Stimulated activated effector memory CD8-positive, alpha-beta T cell treated with anti-CD3 and anti-CD28 coated beads, Interleukin-12 subunit alpha, Interleukin-12 subunit beta, amount 100 ng/mL, for 72 hours (primary cell): ENCODE measurements at places on chromosomes 3 and 15.

DNA sequence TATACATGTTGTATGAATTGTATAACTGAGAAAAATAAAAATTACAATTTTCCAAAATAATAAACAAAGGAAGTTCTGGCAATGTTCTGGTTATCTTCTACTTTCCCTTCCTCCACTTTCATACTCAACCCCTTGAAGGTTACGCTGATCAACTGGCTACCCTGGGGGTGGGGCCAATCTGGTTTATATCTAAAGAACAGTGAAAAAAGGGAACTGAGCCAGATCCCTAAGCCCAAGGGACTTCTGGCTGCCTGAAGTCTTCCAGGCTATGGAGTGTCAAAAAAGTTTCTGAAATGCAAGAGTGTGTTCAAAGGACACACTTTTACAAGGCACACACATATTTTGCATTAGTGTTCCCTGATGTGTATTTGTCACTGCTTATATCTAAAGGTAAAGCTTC is 591.9 kb downstream of the ROBO1 start:
- no peak for DNase-seq

DNA sequence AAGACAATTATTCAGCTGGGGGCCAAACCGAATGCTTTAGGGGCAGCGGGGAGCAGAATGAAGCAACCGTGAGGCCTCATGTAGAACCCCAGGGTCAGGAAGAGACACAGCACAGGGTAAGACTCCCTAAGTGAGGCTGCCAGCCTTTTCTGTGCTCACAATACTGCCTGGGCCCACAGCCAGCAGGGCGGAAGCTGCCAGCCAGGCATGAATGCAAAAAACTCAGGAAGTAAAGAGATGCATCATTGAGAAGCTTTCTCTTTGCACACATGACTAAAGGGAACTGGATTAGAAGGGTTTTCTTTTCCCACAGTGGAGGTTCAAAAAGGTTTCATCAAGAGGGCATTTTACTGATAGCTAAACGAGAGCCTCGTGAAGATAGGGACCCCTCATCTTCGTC is 33.3 kb downstream of the CA12 start:
- DNase-seq, result no peak

DNA sequence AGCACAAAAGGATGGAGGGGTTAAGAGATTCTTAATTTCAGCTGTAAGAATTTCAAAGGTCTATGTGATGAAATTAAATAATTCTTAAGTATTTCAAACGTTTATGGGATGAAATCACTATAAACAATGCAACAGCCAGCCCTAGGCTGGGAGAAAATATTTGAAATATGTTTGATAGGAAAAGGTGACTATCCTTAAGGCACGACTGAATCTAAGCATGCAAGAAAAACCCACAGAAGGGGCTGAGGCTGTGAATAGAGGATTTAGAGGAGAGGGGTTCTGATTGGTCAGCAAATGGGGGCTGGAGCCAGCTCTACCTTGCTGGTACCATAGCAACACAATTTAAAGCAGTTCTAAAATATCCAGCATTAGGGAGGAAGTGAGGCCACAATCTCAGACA is 220.8 kb upstream of the ATP10A start:
- DNase-seq, result no peak

- DNase-seq, result no peak
Observed at GRCh38 chr15:29526802-29527201, 257.2 kb upstream of the NSMCE3 start.

DNA sequence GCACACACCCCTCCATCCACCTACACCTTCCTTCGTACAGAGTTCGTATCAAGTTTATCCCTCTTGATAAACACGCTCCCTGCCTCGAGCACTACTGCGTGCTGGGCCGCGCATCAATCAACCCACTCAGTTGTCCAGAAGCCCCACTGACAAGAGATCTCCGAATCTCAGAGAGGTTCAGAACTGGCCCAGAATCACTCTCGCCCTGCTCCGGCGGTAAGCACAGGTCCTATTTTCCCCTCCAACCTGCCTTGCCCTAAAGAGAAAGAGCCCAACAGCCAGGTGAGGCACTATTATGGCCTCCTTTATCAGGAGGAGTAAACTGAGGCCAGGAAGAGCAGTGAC is 494 bp upstream of the NISCH start:
- DNase-seq, result no peak

- no peak for DNase-seq
Observed at GRCh38 chr3:34646911-34647460, 848.6 kb downstream of the PDCD6IP start.

DNA sequence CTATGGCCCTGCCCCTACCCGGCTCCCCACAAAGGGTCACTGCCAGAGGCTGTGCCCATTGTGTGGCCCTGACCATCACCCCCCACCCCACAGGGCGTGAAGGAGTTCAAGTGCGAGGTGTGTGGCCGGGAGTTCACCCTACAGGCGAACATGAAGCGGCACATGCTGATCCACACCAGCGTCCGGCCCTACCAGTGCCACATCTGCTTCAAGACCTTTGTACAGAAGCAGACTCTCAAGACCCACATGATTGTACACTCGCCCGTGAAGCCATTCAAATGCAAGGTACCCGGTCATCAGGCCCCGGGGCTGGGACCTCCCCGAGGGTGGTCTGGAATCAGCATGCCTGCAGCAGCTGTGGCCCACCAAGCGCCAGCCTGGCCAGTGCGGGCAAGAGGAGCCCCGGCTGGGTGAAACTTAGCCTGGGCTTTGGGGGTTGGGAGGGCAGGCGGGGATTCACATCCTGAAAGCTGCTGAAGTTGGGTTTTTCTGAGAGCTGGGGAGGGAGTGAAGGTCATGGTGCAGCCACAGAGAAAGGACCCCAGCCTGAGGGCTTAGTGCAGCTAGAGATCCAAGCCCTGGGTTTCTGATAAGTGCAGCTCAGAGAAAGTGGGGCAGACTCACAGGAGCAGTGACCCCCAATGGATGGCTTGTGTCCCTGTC is 29.2 kb downstream of the IDH2 start:
- no peak for DNase-seq

GRCh38 chr3:122857019-122857418 is 62.1 kb downstream of the SLC49A4 start:
- DNase-seq, result no peak

- DNase-seq, result no peak
Observed at GRCh38 chr3:96755519-96755918, 58.9 kb upstream of the EPHA6 start.

- no peak for DNase-seq
Observed at GRCh38 chr3:114449271-114450007, 155.6 kb downstream of the TIGIT start.

DNA sequence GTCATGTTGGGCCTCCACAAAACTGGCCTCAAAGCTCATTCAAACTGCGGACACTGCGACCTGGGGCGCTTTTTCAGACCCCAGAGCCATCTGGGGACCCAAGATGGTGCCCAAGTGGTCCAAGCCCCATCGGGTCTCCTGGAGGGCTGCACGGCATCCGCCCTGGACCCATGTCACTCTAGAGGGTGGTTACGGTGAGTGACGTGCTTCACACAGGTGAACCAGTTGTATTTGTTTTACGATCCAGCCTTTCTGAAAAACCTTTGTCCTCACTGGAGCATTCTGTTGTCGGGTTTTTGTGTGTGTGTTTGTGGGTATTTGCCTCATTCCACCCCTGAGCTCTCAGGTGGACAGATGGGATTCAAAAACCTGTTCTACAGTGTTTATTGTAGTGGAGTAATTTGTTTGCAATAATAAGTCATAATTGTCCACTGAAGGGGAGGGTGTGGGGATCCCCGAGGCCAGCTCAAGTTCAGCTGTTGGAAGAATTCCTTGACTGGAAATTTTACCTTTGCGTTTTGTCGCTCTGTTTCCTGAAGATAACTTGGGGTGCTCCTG is 1.9 kb downstream of the SLC51A start:
- DNase-seq, result no peak

DNA sequence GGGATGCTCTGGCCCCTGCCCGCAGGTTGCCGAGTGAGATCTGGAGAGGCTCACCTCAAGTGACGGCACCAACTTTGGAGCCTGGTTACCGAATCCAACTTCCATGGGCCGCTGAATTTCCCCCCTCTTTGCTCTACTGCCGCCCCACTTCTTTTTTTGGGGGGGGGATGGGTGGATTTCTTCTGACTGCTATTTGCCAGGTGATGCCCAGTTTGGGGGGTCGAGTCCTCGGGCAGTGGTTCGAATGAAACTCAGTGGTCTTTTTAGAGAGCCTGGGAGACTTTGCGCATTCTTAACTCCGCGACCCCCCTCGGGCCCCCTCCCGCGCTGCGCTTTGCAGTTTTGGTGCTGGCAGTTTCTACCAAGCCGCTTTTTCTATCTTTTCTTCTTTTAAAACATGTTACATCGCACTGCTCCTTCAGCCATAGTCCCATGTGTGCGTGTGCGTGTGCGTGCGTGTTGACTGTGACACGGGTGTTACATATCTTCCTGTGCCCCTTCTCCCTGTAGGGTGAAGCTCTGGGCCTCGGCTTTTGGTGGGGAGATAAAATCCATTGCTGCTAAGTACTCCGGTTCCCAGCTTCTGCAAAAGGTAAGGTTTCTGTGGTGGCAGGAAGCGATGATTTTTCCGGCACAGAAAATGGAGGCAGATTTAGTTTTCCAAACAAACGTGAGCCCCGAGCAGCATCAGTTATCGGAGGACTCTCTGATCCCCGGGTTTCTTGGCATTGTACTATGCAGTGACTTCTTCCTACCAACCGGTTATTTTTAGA is 837 bp downstream of the CACNA2D3 start:
- DNase-seq, result peak; percentile 20

DNA sequence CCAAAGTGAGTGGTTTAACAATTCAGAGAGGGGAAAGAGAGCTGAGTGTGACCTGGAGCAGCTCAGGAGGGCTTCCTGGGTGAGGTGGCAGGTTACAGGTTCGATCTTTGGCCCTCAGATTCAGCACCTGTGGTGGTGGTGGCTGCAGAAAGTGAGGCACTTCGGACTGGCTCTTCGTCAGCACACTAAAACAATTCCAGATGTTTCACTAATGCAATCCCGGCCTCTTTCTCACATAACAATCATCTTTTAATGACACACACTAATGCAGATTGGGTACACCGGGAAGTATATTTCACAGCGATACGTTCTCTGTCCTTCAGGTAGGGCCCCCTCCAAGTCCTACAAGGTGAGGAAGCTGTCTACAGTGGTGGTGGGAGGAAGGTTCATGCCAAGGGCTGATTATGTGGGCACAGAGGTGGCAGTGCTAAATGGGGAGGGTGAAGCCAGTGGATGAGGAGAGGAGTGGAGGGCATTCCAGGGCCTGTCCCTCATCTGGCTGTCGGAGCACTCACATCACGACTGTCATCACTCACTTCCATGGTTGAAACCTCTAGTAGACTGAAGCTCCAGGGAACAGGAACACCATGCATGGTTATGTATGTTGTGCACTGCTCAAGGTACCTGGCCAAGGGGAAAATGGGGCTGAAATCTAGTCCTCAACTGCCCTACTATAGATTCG is 171.1 kb downstream of the RAB11A start:
- no peak for DNase-seq

- no peak for DNase-seq
Observed at GRCh38 chr3:132315851-132316250, 1.4 kb upstream of the ACP3 start.

DNA sequence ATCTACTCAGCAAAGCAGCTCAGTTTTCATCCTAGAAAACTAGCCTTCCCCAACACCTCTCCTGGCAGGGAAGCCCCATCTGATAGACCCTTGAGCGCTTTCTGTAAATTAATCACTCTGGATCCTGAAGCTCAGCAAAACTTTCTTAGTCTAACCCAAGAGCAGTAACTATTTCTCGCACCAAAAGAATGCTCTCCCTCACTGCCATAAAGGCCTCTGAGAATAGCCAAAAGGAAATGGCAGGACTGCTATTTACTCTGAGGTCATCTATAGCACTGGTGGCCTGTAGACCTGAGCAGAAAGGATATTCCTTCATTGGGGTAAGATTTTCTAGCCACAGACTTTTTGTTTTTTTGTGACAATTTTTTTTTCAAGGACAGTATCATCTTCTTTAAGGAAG is 345.8 kb upstream of the ADAMTS9 start:
- no peak for DNase-seq

DNA sequence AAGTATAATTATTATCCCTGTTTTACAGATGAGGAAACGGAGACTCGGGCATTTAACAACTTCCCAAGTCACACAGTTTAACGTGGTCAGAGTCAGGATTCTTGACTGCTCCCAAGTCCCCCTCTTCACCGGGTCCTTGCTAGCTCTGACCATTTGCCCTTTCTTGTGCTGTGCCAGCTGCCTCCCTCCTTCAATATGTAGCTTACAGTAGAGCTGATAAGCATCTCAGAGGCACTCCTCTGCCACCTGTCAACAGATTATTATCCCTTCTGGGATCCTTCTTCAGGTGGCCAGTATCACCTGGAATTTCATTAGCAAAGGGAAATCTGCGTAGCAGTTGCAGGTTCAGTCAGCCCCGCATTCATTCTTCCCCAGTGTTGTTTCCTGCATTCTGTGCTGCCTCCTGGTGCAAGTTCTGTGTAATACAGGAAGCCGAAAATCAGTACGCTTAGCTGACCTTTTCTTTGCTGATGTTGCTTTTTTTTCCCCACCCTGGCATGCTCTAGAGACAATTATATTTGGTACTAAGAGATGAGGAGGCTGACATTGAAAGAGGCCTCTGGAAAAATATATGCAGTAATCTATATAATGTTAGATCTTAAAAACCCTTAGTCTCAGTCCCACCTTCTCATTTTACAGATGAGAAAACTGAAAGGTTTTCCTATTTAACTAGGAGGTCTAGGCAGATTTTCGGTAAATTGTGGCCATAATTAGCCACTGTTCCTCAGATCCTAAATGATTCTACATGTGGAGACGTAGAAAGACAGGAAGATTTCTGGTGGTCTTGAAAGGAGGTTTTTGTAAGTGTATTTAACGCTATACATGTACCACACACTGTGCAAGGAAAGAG is 24.8 kb downstream of the TMOD2 start:
- DNase-seq, result peak; percentile 17

DNA sequence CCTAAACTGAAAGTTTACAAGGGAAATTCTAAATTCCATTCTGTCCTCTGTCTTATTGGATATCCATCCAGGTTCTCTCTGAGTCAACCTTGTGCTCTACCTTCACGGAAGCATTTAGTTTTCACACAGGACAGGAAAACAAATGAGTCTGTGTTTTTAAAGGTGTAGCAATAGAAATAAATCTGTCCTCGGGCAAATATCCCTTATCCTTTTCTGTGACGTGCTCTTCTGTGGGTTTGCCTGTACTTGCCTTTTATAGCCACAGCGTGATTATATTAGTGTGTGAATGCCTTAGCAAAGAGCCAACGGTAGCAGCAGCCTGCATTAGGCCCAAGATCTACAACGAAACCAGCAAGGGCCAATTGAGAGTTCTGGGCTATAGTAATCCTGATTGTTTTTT is 127.2 kb upstream of the PLSCR5 start:
- DNase-seq, result no peak

DNA sequence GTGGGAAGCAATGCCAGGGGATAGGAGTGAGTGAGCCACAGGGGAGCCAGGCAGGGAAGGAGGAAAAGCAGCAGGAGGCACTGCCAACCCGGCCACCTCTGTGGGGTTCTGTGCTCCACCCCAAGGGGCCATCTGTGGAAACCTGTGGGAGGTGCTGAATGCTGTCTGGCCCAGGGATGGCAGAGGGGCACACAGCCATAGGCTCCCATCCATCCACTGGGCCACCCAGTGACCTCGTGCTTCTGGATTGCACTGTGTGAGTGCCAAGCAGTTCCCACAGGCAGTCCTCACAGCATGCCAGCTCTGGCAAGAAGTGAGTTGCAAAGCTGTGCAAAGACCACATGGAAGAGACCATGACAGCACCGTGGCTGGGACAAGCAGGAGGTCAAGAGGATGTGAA is 27.5 kb downstream of the DNAJB8 start:
- DNase-seq, result no peak
